ENCODE measurements at places on chromosomes 5 and 9.
A peak's percentile ranks its signal among the peaks of the same experiment; 100 is the strongest.

GRCh38 chr5:137688210-137688840, 47.6 kb downstream of the KLHL3 start:
- DNase-seq, result no peak

GRCh38 chr9:127011772-127012171, 97.2 kb downstream of the RALGPS1 start:
- DNase-seq, result no peak

DNA sequence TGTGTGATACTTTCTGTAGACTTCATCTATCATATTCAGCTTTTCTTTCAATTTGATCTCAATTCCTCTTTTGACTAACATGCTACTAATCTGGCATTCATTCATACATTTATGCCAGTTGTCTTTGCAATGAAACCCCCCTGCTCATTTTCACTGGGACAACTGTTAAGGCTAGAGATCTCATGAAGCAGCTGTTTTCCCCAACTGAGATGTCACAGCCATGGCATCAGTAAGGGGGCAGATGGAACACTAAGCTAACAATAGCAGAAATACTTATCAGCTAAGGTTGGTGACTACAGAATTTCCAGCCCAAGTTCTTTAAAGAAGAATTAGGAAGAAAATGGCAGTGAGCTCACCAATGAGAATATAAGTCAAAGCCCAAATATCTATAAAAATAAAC, 9.4 kb downstream of the TMED7 start:
- DNase-seq, result no peak

DNA sequence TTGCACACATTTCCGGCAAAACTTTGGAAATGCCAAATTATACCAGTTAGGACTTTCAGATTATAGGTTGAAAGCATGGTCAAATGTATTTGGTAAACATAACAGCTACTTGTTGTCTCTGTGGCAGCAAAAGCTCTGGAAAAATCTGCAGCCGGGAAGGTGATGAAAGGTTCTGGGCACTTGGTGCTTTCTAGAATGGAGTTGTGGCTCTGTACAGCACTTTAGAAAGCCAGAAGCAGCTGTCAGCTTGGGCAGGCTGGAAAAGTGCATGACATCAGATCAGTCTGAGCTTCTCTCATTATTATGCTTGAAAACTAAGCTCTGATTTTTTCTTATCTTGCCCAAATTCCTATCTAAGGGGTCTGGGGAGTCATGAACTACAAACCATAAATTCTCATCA, 118.6 kb upstream of the MAST4 start:
- DNase-seq, result no peak

DNA sequence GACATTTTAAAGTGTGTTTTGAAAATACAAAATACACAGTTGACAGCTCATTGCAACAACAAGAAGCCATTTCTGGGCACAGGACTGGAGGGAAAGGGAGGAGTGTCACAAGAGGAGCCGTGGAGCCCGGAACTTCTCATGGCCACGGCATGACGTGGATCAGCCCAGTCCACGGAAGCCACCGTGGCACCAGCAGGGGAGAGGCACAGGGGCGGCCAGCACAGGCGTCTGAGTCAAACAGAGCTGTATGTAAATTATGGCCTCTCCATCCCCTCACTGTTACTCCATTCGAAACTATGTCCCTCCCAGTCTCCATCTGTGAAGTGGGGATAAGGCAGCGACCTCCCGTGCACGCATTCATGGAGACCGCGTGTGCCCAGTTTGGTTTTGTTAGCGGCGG, 165.6 kb upstream of the IRX2 start:
- DNase-seq, result no peak

- DNase-seq, result no peak
These were observed 1299.8 kb upstream of the WWC1 start for GRCh38 chr5:166991601-166992000.

DNA sequence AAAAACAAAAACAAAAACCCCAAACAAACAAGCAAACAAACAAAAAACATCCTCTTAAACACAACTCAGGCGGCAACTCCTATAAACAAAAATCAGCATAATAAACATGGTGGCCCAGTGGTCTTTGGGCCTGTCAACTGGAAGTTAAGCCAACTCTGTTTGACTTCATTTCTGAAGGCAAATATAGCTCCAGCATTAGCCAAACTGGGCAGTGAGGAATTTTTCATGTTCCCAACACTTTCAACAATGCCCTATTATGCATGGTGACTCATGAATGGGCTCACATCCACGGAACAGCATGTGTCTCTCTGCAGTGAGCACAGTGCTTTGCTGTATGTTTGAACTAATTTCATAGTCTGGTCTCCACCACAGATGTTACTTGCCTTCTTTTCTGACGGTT, 143.9 kb upstream of the STC2 start:
- peak; percentile 98 for DNase-seq

- DNase-seq, result peak; percentile 52
These were observed 1.1 kb upstream of the EPB41L4A start for GRCh38 chr5:112419986-112420864.

- DNase-seq, result peak; percentile 73
These were observed 122.7 kb upstream of the LPAR1 start for GRCh38 chr9:111161015-111161415.

GRCh38 chr9:91043811-91044175, 242.2 kb downstream of the SYK start:
- no peak for DNase-seq

- no peak for DNase-seq
These were observed 11.0 kb upstream of the EEIG1 start for GRCh38 chr9:127991757-127992274.

DNA sequence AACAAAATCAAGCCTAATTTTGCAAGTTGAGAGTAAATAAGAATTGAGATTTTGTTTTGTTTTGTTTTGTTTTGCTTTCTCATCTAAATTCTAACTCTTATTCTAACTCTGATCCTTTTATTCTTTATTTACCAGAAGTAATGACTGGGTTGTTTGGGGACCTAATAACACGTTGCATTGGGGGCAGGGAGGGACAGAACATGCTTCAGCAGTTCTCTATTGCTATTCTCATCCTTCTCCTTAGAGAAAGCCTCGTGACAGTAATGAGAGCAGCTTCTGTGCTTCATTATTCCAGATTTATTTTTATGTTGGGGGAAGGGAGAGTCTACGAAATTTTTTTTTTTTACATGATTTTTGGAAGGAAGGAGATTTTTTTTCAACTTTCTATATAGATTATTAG, 21.1 kb downstream of the CPEB4 start:
- DNase-seq, result no peak

GRCh38 chr9:71487061-71487460, 281.3 kb downstream of the CEMIP2 start:
- DNase-seq, result no peak

DNA sequence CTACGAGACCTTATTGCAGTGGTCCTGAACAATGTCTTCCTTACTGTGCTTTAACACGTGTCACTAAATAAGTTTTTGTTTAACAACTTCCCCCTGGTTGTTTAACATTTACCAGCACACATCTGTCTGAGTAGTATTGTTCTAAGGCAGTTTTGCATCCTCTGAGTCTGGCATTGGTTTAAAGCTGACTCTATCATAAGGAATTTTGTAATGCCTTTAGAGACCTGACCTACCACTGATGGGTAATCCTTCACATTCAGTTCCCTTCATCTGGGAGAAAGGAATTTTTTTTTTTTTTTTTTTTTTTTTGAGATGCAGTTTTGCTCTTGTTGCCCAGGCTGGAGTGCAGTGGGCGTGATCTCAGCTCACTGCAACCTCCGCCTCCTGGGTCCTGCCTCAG, 20.0 kb upstream of the PCAT7 start:
- no peak for DNase-seq

- no peak for DNase-seq
These were observed 21.7 kb downstream of the FEM1C start for GRCh38 chr5:115522832-115523403.

- DNase-seq, result peak; percentile 63
These were observed 533.0 kb downstream of the BNC2 start for GRCh38 chr9:16337322-16338029.

DNA sequence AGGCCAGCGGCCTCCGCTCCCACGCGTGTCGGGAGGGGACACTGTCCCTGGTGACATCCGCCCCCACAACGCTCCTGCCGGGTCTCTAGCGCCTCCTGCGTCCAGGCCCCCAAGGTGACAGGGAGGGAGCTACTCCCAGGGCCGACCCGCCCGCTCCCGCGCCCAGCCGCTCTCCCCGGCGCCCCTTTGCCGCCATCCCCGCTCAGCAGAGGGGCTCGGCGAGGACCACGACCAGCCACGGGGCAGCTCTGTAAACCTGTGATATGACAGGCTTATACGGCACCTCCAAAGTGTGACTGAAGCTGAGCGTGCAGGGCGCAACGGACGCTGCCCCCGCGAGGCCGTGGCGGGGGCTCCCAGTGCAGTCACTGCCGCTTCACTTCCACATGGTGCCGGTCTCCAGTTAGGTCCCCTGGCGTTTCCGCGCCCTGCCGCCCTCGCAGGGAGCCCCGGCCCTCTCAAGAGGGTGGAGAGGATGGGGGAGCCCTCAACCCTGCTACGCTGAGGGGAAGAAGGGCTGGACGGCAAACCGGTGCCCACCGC, 978 bp upstream of the ADCY2 start:
- DNase-seq, result no peak

DNA sequence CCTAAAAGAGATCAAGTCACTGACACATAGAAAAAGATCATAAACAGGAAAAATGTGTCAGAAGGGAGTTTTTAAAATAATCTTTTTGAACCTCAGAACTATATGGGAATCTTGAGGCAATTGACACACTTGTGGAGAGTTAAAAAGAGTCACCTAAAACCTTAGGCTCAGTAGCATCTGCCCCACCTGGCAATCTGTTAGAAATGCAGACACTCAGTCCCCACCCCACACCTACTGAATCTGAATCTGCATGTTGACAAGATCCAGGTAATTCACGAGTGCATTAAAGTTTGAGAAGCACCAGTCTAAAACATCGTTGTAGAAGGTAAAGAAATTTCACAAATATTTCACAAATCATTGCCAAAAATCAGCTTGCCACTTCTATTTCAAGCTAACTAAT, 388.3 kb downstream of the NR2F1-AS1 start:
- no peak for DNase-seq

- DNase-seq, result no peak
These were observed 24.8 kb downstream of the CEP72 start for GRCh38 chr5:636951-637350.

DNA sequence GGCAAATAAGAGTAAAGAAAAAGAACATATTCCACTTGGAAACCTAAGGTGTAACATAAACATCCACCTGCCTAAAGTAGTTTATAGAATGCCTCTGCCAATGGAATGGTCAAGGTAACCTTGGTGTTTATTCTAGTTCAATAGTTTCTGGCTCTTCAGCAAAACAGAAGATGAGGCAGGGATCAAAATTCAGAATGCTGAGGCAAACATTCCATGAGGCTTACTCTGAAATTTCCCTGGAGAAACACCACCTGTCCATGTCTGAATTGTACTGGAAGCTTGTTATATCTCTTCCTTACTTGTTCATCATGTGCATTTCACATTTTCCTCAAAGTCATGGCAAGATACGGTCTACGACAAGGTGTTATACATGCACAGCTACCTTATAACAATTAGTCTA, 1862.4 kb upstream of the ACO1 start:
- no peak for DNase-seq

GRCh38 chr9:112618385-112619009, 99.4 kb downstream of the INIP start:
- DNase-seq, result no peak

DNA sequence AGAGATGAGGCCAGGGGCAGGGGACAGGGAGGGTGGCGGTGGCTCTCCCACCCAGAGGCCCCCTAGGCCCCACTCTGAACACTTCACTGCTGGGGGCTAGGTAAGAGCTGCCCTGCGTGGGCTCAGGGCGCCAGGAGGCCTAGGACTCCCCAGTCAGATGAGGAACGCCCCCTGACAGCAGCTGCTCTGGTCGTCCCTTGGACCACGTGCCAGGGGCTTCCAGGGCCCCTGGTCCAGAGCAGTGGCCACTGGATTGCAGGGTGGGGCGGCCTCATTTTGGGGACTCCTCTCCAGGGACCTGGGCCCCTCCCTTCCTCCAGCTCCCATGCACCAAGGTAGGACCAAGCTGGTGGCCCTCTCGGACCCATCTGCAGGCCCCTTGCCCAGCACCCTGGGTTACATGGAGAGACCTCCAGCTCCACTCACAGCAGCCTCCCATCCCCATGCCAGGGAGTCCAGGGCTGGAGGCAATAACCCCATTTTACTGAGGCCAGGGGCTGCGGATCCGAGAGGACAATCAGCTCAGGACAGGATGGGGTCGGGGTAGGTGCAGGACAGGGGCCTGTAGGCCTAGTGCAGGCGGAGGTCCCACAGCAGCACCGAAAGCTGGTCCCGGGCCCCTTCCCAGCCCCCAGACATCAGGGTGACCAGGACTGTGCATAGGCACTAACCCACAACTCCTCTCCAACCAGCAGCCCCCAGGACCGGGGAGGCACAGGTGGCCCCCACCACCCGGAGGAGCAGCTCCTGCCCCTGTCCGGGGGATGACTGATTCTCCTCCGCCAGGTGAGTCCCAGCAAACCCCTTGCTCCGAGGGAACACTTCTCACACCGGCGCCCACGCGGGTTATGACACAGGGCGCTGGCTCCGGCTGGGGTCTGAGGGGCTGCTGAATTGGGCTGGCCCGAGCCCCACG, 1.5 kb downstream of the EGFL7 start:
- no peak for DNase-seq

GRCh38 chr5:73493421-73493820, 4.8 kb upstream of the BTF3 start:
- no peak for DNase-seq

DNA sequence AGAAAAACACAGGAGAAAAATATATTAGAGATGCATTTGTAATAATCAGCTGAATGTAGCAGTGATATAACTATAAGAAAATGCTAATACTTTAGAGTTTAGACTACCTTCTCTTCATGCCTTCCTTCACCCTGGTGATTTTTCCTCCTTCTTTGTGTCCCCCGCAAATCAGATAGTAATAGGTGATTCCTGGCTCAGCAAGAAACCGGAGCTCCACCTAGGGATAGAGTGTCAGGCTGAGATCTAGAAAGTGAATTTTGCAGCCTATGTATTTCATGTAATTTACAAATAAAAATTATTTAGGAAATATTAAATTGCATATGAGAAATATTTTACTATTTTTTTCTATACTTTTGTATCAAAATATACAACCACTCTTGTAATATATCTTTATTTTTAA, 109.8 kb upstream of the ST8SIA4 start:
- DNase-seq, result peak; percentile 10

DNA sequence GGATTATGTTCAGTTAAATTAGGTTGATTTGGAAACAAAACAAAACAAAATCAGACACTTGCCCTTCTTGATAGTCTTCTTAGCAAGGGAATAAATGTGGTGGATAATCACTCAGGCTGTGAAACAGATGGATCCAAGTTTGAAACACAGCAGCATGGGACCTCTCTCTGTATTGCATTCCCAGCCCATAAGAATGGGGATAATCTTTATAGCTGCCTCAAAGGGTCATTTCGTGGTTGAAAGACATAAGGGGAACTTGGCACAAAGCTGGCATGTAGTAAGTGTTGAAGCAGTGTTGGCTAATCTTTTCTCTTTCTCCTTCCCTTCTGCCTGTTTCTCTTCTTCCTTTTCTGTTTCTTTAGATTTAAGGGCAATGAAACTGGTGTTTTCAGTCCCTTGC, 333.9 kb upstream of the TLE4 start:
- no peak for DNase-seq

DNA sequence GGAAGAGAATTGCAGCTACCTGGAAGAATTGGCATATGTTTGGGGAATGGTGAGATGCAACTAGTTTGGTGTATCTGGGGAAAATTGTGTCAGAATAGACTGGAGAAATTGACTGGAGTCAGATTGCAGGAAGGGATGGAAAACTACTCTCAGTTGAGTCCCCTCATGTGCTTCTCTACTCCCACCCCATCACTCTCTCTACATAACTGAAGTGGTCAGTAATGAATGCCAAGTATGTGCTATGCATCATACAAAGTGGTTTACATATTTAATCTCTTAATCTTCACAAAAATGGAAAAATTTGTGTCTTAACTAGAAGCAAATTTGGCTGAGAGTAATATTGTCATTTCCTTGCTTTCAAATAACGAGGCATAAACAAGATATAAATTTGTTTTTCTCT, 146.4 kb upstream of the TNC start:
- peak; percentile 50 for DNase-seq

All from choroid plexus epithelial cell (primary cell).